ENCODE measurements at places on chromosomes 1 and 21.
A peak's percentile ranks its signal among the peaks of the same experiment; 100 is the strongest.

DNA sequence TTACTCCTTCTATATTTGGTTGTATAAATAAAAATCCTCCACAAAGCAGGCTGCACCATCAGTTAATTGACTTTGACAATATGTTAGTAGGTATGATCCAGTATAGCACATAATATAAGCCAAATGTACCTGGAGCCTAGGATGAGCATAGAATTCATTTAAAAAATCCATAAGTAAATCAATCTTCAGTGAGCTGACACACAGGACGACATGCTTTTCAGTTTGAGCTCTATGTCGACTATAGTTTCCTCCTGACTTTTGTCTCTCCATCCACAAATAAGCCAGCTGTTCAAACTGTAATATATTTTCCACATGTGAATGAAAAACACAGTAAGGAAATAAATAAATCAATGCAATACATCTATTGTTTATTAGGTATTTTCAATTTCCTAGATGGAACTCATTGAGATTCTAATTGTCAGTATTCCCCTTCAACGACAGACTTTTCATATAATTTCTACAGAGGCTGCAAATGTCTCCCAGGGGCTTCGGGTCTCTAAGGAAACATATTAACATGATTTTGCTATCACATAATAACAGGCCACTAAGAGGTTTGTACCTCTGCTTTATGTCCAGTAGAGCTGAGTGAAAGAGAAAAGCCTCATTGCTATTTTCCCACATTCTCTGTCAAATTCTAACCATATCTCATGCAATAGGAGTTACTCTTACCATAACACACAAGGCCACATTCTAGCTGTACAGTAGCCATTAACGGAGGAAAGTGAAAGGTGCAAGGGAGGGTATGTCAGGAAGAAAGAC, 180.1 kb downstream of the KCNT2 start:
- no peak for DNase-seq

DNA sequence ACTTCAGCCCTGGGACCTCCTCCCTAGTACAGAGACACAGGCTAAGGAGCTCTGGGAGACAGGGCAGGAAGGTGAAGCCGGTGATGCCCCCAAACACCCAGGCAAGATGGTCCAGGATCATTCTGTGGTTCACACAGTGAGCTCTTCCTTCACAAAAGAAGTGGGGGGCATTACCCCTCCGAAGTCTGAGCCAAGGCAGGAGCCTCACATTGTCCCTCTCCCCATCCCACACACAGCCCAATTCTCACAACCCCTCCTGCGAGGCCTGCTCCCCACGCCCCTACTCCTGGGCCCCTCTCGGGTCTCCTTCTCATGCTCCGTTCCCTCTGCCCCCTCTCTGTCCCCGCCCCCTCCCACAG, 10.7 kb downstream of the MEF2D start:
- no peak for DNase-seq

- DNase-seq, result peak; percentile 7
Observed at GRCh38 chr21:36695671-36696389, 3.1 kb upstream of the SIM2 start.

DNA sequence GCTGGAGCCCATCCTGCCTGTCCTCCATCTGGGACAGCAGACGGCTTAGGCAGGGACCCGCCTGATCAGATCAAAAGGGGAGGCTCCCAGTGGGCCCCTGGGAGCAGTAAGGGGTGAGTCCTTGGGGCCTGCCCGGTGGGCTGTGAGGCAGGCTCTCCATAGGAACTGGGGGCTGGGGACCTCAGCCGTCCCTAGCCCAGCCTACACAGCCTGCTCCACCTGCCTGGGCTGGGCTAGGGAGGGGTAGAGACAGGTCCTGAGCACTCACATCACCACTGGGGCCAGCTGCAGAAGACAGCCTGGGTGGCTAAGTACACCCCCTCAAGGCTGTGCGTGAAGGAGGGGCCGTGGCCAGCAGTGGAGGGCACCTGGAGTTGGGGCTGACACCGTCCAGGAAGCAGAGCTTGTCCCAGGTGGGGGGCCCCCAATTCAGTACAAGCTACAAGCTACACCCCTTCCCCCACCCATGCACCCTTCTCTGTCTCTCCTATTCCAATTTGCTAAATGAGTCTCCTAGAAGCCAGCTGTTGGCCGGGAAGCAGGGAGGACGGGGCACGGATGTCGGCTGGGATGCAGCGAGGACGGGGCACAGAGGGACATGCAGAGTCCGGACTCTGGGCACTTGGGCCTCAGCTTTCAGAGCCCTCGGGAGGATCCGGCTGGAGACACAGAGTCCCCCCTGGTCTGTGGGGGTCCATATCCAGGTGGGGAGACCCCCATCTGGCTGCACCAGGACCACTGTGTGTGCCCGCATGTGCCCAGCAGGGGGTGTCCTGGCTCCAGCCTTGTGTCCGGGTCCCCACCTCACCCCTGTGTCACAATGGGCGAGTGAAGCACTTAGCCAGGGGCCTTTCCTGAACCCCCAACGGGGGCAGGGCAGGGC, 1.7 kb downstream of the ISG15 start:
- DNase-seq, result peak; percentile 31

- DNase-seq, result no peak
Observed at GRCh38 chr1:111735858-111736544, 3.2 kb downstream of the INKA2 start.

DNA sequence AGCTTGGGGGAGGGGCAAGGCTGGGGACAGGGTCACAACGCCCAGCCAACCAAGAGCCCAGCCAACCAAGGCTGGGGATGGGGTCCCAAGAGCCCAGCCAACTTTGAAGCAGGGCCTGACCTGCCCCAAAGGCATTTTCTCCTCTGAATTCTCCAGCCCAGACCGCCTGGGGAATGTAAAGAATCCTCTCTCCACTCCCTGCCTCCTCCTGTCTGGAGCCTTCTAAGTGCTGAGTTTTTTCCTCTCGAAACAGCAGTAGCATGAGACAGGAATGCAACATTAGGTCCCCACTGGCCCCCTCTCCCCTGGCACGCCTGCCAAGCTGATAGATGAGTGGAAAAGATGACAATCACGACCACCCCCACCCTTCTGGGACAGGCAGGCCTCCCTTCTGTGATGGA, 17.0 kb downstream of the C1orf198 start:
- DNase-seq, result no peak

- no peak for DNase-seq
Observed at GRCh38 chr1:119026956-119027355, 38.8 kb upstream of the TBX15 start.
